Activated CD8-positive, alpha-beta T cell treated with anti-CD3 and anti-CD28 coated beads for 36 hours (primary cell): ENCODE measurements at places on chromosomes 4 and X. TPM values are rescaled to one million over a fixed set of nuclear protein-coding genes. Genes with fewer than 3 reads are reported as not detected.

DNA sequence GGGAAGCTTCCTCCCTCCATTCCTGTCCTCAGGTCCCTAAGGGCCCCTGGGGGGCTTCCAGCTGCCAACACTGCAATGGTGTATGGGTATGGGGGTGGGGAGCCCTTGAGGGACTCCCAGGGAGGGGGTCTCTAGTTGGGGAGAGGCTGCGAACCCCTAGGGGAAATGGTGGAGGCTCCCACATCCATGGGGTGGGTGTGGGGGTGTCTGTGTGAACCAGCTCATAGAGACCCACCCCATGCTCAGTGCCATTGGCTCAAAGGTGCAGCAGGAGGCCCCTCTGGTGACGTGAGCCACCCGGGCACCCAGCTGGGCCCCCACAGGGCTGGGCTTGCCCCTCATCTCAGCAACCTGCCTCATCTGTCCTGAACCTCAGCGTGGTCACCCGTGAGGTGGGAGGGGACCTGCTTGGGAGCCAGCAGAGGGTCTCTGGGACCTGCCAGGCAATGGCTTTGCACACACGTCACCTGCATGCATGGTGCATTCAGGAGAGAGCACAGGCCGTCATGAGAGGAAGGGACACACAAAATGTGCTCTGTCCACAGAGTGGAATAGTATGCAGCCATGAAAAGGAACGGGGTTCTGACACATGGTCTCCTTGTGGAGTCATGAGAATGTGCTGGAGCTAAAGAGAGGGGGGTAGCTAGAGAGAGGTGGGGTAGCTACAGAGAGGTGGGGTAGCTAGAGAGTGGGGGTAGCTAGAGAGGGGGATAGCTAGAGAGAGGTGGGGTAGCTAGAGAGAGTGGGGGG lies 22.7 kb upstream of the PLCXD1 start:
- no peaks in the 10 kb centered on the region for H3K27me3 ChIP-seq
- H3K4me1 ChIP-seq: no peaks in the 10 kb centered on the region
- H3K4me3 ChIP-seq: no peak overlapping the region
- H3K36me3 ChIP-seq: no peaks in the 10 kb centered on the region

DNA sequence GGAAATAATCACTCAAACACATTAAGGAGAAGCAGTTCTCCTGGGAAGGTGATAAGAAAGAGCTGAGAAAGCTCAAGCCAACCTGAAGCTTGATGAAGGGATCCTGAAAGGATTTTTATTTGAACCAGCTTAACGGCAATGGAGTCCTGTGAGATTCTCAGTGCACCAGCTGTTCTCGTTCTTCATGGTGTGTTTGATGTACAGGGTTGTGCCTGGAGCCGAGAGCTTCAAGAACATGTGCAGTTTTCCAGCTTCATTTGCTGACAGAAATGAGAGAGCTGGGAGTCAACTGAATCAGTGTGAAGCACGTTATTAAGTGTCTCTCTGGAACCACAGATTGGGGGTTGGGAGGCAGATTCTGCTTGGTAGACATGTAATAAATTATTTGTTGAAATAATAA lies 115.7 kb downstream of the ANKRD50 start:
- DNase-seq: no peak
- H3K27ac ChIP-seq: no peak overlapping the region
- no peak overlapping the region for H3K4me3 ChIP-seq
- no peaks in the 10 kb centered on the region for H3K36me3 ChIP-seq
- no peaks in the 10 kb centered on the region for H3K4me1 ChIP-seq

The NUP62CL gene
- 3.7 TPM for total RNA-seq

The SPACA5 gene
- total RNA-seq: not detected

The SUPT20HL1 gene
- total RNA-seq: not detected

The ENPP6 gene
- total RNA-seq: 0.40 TPM

The MAGEB10 gene
- not detected for total RNA-seq
